ENCODE measurements at places on chromosomes 5 and 9.

GRCh38 chr5:161258438-161258837, 288.1 kb downstream of the GABRB2 start:
- DNase-seq: no peak

DNA sequence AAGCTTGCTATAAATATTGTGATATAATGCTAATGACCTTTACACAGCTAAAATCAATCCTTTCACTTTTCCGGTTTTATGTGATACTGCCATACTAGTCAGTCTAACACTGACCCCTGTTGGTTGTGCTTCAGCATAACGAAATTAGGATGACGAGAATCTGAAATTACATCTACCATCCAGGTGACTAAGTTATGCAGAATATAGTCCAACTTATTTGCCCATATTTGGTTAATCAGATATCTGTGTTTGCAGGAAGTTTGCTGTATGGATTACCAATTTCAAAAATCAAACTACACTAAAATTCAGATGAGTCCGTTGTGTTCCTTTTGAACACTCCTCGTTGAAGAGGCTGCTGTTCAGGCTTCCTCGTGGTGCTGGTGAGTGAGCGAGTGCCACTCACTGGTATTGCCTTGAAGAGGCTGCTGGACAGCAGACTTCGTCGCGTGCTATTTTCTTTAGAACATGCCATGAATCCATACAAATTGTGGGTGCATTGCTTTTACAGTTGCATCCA, 32.5 kb downstream of the TENT4A start:
- no peak for DNase-seq

DNA sequence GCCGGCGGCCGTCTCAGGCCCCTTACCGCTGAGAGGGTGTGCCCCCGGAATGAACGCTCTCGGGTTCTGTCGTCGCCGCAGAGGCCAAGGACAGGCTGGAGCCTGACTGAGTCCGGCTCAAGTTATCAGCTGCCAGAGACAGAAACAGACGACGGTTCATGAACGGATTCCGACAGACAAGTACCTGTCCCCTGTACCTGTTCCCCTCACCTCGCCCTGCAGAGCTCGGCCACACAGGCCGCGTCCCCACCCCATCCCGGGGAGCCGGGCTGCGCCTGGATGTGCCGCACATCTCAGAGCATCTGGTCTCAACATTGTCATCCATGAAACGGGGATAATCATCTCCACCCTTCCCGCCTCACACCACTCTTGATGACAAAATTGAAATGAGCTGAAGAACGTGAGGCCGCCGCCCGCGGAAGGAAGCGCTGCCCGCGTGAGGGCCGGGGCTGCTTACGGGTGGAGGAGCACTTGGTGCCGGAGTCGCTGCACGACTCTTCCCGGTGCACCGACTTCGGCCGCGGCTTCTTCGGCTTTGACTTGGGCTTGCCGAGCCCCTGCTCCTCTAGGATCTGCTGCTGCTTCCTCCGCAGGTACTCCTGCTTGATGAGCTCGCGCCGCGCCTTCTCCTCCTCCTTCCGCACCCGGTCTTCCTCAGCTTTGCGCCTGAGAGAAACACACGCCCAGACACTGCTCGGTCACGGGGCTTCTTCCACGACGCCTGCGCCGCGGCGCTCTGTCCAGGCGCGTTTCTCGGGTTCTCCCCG, 89.2 kb downstream of the CAMSAP1 start:
- no peak for DNase-seq

GRCh38 chr9:81058782-81059181, 630.6 kb downstream of the TLE1 start:
- no peak for DNase-seq

GRCh38 chr9:91677331-91677730, 253.7 kb upstream of the NFIL3 start:
- no peak for DNase-seq
